ENCODE measurements at places on chromosomes 2 and 18.

DNA sequence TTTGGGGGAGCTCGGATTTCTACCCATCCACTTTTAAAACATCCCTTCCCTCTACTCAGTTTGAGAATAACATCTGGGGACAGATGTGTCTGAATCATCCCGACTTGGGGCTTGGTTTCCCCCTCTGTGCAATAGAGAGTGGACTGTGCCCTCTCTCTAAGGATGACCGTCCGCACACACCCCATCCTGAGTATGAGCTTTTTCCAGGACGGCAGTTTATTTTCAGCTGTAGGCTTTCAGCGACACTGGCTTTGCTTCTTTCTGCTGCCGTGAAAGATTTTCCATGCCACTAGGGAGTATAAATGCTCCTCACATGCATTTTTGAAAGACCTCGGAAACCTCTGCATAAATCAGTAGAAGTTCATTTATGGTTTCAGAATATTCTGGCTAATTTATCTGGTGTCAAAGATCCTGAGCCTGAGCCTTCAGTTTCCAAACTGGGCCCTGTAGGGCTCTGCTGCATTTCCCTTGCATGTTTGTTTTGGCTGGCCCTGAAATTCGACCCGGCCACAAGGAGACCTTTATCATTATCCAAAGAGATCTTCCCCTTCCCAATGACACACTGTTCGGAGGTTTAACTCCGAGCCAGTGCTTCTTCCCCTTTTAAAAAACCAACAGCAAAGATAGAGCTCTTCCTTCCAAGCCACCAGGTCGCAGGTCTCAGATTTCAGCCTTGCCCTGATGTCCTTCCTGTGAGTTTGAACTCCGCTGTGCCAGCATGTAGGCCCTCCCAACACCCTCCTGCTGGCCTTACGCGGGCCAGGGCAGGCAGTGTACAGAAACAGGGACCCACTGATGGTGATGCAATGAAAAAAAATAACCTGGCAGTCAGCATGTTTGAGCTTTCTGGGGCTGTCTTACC, 53.3 kb downstream of the FECH start:
- DNase-seq = no peak

- DNase-seq = no peak
Measured at GRCh38 chr18:10951631-10952544, 197.5 kb downstream of the PIEZO2 start.

DNA sequence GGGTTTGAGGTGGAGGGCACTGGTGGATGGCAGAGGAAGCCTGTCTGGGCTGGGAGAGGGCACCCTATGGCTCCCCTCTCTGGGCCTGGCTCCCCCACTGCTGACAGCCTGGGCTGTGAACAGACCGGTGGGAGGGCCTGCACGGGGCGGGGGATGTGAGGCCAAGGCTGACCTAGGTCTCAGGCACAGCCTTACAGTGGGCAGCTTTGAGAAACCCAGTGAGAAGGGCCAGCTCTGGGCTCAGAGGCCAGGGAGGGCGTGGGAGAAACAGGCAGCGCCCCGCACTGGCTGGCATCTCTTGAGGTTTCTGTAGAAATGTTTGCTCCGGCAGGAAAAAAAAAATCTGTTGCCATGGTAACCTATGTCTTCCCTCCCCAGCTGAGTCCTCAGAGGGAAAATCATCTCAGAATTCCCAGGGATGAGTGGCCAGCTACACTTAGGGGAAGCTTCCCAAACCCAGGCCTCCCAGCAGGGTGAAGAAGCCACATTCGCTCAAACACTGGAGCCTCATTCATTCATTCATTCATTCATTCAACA, 71.7 kb upstream of the TAF1B start:
- no peak for DNase-seq

GRCh38 chr2:238562446-238562845, 135.7 kb downstream of the ASB1 start:
- DNase-seq = no peak

DNA sequence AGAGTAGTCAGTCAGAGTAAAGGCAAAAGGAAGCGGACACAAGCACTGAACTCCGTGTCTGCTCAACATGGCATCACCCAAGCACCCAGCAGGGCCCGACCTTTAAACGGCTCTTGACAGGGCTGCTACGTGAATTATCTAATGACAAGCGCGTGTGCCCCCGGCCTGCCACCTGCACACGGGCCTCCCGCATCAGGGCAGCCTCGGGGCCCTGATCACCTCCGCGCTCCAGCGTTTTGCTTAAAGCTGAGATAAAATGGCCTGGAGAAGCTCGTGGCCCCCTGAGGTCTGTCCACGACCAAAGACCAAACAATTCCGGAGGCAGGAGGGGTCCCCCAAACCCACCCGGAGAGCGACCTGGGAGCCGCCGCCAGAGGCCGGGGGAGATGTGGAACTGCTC, 376 bp downstream of the NDUFA10 start:
- no peak for DNase-seq

DNA sequence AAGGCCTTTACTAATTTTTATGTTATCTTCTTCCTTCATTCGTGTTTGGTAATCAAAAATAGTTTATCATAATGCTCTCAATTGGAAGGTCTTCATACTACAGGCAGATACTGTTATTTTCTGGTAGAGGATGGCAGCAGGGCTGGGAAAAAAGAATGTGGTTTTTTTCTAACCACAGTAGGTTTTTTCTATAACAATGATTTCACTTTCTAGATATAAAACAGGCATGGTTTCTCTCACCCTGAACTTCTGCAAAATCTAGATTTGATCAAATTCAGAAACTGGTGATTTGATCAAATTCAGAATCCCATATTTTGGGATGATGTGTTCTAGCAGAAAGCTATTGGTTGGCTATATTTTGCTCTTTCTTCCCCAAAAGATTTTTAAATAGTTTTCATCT, 27.6 kb downstream of the BCL11A start:
- no peak for DNase-seq

- DNase-seq = no peak
Measured at GRCh38 chr18:35507623-35508022, 9.9 kb upstream of the INO80C start.

DNA sequence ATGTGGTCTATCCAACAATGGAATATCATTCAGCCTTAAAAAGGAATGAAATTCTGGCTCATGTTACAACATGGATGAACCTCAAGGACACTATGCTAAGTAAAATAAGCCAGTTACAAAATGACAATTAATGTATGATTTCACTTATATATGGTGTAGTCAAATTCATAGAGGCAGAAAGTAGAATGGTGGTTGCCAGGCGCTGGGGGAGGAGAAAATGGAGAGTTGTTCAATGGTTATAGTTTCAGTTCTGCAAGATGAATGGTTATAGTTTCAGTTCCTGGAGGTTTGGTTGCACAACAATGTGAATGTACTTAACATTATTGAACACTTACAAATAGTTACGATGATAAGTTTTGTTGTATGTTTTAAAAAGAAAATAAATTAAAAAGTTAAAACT, 79.2 kb upstream of the IL1R2 start:
- no peak for DNase-seq

GRCh38 chr2:62800618-62801017, 95.1 kb downstream of the EHBP1 start:
- no peak for DNase-seq

GRCh38 chr2:231673348-231673770, 35.0 kb upstream of the PTMA start:
- no peak for DNase-seq

- no peak for DNase-seq
Measured at GRCh38 chr2:98416383-98417159, 28.1 kb upstream of the INPP4A start.

DNA sequence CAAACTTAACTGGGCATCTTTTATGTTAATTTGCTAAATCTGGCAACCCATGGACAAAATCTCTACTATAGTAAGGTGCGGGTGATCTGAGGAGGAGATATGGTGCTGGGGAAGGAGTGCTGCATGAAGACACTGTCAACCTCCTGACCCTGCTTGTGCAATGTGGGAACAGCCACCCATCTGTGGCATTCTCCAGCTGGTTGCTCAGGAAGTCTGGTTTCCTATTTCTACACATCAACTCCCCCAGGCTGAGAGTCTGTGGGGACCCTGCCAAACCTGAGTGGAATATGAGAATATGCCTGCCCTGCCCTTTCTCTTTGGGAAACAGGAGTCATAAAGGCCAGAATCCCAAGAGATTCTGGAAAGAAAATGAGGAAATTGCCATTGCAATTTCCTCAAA, 60.1 kb upstream of the PAX3 start:
- DNase-seq = no peak

DNA sequence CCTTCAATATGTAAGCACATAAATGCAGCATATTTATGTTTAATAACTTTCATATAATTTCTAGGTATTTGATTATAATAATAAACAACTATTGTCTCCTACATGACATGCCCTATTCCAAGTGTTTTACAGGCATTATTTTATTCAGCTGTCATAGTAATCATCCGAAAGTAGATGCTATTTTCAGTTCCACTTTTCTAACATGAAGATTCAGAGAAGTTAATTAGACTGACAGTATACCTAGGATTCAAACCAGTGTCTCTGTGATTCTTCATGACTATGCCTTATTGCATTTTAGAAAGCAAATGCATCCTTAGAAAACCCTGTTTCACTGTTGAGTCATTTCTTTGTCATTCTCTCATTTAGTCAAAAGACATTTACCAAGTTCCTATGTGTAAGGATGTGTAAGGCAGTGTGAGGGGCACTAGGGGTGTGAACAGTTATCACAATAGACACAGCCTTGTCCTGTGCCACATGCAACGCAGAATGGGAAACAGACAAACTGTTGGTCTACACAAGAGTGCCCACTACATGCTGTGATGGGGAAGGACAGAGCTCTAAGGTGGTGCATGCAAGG, 79.8 kb downstream of the DTNA start:
- DNase-seq = no peak

GRCh38 chr2:172988728-172989127, 86.9 kb upstream of the MAP3K20 start:
- no peak for DNase-seq

DNA sequence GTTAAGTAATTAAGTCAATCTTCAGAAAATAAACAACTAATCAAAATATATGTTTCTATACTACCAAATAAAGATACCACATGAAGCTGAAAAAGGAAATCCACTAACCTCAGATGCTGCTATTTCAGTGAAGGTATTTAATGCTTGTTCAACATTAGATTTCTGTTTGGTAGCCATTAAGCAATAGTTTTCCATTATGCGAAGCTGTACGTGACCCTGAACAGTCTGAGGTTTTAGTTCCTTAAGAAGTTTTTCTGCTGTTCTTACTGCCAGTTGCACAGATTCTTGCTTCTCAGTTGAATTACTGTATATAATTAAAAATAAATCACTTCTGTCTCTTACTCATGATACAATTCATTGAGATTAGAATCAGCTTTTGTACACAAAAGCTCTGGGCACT, 65.4 kb downstream of the TTC21B start:
- no peak for DNase-seq

GRCh38 chr2:144288438-144288837, 231.5 kb downstream of the ZEB2 start:
- DNase-seq = no peak

GRCh38 chr2:121075006-121075551, 209.9 kb downstream of the TFCP2L1 start:
- DNase-seq = no peak

- DNase-seq = no peak
Measured at GRCh38 chr18:35436076-35436649, 59.0 kb upstream of the ZNF396 start.

DNA sequence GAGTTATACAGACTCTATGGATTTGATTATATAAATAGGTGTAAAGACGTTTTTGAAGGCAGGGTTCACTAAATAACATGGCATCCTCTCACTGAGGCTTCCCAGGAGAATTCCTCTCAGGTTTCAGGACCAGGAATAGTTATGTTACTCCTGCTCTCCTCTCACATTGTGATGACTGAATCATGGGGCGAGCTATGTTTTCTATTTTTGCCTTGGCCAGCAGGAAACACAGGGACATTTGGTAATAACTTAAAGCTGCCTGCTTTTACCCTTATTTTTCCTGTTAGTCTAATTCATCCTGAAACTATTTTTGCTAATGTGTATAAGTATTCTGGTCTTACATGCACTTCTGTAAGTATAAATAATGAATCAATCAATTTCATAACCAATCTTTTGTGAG, 115.3 kb upstream of the ITGB6 start:
- no peak for DNase-seq

- DNase-seq = no peak
Measured at GRCh38 chr2:141741652-141742051, 389.2 kb downstream of the LRP1B start.

DNA sequence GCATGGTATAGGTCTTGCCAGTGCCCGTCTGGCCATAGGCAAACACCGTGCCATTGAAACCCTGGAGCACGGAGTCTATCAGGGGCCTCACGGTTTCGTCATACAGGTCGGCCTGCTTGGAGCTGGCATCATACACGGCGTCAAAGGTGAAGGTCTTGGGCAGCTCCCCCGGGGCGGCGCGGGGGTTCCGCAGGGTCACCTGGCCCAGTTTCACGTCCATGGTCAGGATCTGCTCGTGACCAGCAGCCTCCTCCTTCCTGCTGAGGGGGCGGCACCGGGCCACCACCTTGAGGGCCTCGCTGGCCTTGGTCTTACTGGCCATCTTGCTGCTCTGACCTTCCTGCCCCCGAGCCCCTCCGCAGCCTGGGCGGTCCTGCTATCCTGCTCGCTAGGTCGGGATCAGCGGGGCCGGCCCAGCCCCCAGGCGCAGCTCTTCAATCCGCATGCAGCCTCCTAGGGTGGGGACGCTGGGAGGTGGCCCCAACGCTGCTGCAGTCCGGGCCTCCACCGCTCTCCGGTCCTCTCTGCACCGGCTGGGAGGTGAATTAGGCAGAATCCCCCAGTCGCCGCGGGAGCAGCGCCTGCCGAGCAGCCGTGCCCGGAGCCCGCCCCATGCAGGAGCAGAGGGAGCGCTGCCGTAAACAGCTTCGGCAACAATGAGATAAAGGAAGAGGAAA, 563 bp downstream of the KIF3C start:
- DNase-seq = no peak

DNA sequence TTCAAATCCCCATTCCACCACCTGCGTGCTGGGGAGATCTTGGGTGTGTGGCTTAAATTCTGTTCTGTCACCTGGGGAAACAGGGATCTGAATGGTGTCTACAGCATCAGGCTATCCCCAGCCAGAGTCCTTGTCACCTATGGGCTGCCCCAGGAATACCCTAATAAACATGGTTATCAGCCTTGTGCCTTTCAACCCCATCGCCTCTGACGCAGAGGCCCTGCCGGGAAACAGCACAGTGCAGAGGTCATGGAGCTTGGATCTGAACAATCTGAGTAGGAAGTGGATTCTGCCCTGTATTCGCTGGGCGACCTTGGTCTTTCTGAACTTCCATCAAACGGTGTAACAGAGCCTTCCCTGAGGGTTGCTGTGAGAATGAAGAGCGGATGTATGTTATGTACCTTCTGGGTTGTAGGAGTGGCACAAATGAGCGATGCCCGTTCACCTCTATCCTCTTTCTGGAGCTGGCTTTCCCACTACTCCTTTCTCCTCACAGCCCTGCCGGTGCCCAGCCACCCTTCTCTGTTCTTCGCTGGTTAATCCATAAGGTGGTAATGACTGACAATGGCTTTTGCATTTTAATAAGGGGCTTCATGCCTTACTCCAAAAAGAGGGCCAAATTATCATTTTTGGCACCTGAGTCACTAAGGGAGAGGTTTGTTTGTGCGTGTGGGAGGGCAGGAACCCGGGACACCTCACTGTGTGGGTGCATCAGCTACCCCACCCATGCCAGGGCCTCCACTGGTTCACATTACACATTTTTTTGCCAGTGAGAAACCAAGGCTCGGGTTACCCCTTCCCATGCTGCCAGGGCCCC, 256.5 kb downstream of the MYCN start:
- DNase-seq = no peak

- DNase-seq = no peak
Measured at GRCh38 chr2:64501946-64502345, 22.2 kb upstream of the AFTPH start.

- no peak for DNase-seq
Measured at GRCh38 chr2:30358842-30359241, 88.2 kb upstream of the LCLAT1 start.

Data from stimulated activated CD4-positive, alpha-beta T cell treated with anti-CD3 and anti-CD28 coated beads, Interleukin-15, amount 100 ng/mL, for 1 hour (primary cell).